Stimulated activated CD4-positive, alpha-beta T cell treated with anti-CD3 and anti-CD28 coated beads, Interleukin-1b, Interleukin-23, amount 100 ng/mL, for 1 hour (primary cell): ENCODE measurements at places on chromosomes 7 and 10.

DNA sequence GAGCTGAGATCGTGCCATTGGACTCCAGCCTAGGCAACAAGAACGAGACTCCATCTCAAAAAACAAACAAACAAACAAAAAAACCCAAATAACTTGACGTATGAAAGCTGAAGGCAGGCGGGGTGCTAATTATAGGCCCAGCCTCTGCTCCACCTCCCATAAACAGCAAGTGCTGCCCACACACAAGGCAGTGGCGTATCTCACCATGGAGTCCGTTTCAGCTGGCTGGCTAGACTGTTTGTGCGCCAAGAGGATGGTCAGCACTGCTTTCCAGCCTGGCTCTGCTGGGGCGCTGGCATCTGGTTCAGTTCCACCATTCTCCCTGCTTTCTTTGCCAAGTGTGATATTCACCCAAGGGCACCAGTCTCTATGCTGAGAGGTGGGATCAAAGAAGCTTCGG, 29.1 kb downstream of the ZC3HC1 start:
- DNase-seq = no peak

DNA sequence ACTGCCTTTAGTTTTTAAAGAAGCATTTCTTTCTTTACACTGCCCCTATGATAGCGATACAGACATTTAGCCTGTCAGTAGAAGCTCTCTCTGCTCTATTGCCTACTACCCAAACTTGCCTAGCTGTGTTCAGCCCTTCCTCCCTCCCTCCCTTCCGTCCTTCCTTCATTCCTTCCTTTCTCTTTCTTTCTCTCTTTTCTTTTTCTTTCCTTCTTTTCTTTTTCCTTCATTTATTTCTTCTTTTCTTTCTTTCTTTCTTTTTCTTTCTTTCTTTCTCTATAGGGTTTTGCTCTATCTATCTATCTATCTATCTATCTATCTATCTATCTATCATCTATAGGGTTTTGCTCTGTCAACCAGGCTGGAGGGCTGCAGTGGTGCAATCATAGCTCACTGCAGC, 7.1 kb upstream of the ZNF212 start:
- DNase-seq = no peak

GRCh38 chr7:100003711-100004661, 11.4 kb upstream of the ZKSCAN1 start:
- DNase-seq = no peak

DNA sequence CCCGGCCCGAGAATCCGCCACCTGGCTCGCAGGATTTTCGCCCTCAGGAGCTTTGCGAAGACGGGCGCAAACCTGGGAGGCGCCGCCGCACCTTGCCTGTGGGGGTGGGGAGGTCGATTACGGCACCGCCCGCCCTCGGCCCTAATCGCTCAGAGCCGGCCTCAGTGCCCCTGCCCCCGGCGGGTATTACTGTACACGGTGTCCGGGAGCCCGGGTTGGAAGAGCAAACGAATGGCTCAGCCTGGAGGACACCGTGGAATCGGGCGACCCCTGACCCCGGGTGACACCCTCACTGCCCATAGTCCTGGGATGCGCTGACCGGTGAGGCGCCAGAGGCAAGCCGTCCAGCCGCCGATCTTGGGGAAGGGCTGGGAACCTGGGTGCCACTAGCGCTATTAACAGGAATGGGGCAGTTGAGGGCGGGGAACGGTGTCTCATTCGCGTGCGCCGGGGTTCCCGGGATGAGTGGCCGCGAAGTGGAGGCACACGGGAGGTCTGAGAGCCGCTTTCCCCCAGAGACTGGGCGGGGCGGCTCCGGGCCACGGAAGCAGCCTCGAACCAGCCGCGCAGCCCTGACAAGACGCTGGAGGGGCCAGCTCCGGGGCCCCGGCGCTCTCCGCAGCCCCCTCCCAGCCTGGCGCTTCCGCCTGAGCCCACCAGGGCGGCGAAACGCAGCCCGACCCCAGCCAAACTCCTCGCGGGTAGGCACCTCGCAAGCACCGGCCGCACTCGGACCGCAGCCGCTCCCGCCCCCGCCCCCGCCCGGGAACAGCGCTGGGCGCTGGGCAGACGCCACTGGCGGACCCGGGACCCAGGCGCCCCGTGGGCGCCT, 167.5 kb downstream of the NRF1 start:
- no peak for DNase-seq

GRCh38 chr7:100433592-100434296, 2.6 kb downstream of the PPP1R35 start:
- DNase-seq = no peak

DNA sequence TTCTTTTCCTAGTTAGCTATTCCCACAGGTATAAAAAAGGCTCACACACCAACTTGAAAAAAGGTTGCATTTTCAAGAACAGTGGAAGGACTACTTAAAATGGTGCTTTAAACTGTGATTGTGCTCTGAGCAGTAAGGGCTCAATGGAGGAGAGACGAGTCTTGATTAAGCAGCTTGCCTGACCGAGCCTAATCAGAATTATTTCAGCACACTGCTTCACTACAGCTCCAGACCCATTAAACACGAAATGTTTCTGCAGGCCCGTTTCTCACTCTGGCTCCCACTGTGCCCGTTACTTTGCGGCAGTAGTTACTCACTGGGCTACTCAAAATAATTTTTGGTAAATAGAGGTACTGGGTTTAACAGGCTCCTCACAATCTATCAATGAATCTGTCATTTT, 126.0 kb downstream of the NRCAM start:
- no peak for DNase-seq
